H9 (cell line): ENCODE measurements at places on chromosomes 12 and 14. TPM values are rescaled to one million over a fixed set of nuclear protein-coding genes. Genes with fewer than 3 reads are reported as not detected.

Gene GALNT16
- total RNA-seq: 2.3 and 3.0 TPM in 2 replicates

Gene CMA1
- total RNA-seq: not detected in 2 replicates

Gene ATG2B
- 10.9 and 12.6 TPM in 2 replicates for total RNA-seq

Gene DPY19L2
- total RNA-seq: 4.9 and 6.1 TPM in 2 replicates

Gene ARMH4
- 38.7 and 42.6 TPM in 2 replicates for total RNA-seq

Gene ASB2
- total RNA-seq: 0.35 and 1.3 TPM in 2 replicates

Gene GLT8D2
- 2.9 and 3.8 TPM in 2 replicates for total RNA-seq

Gene TSPAN19
- total RNA-seq: not detected in 2 replicates

Gene MBIP
- 29.6 and 31.4 TPM in 2 replicates for total RNA-seq

Gene WNT1
- not detected in 2 replicates for total RNA-seq

Gene SSPN
- total RNA-seq: 0.72 and 0.81 TPM in 2 replicates

Gene SCFD1
- total RNA-seq: 69.2 and 85.2 TPM in 2 replicates
